Thoracic aorta (tissue), 2 donors: ENCODE measurements at places on chromosomes 2 and 18. TPM values are rescaled to one million over a fixed set of nuclear protein-coding genes. Genes with fewer than 3 reads are reported as not detected.

DNA sequence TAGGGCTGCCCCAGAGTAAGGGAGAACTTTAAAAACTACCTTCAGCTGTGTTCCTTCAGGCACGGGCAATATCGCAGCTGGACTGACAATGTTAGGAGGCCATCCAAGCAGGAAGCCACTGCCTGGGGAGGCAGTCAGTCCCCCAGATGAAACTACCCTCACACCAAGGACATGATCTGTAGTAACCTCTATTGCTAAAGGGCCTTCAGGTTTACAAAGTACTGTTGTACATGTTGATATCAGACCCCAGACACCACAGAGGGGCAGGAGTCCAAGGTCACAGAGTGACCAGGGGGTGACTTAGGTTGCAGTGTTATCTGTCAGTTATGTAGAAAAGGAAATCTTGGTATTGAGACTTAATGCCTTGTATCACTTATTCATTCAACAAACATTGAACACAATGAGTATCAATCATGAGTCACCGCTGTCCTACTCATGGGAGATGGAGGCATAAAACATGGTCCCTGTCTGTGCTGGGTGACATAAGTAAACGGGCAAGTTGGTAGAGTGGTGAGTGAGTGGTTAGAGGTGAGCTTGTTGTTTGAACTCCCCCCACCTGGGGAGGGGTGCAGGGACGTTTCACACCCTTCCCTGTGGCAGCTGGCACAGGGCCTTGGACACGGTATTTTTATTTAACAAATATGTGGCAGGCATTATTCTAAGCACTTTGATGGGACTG is 7.1 kb downstream of the CABLES1 start:
- H3K4me1 ChIP-seq: peaks cover 71% of the 10 kb centered on the region
- H3K36me3 ChIP-seq: no peaks in the 10 kb centered on the region
- no peak overlapping the region for H3K4me3 ChIP-seq
- H3K27me3 ChIP-seq: no peaks in the 10 kb centered on the region

DNA sequence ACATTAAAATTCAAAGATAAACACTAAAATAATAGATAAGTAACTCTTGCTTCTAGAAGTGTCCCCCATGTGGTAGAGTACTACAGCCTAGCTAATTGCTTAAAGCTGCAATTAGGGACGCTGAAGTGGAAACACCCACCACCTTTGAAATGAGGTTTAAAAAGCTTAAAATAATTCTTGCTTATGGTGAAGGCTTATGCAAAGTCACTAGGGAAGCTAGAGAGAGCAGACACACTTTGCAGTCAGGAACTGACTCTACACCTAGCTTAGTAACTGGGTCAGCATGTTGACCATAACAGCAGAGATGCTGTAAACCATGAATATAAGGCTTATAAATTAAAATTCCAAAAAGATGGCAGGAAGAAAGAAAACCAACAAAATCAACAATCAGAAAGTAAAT is 65.4 kb upstream of the DSG1 start:
- no peak for DNase-seq
- H3K4me1 ChIP-seq: peaks cover 8% of the 10 kb centered on the region
- no peak overlapping the region for H3K27ac ChIP-seq
- H3K4me3 ChIP-seq: no peak overlapping the region
- H3K36me3 ChIP-seq: no peaks in the 10 kb centered on the region

Gene G6PC2
- total RNA-seq: not detected

DNA sequence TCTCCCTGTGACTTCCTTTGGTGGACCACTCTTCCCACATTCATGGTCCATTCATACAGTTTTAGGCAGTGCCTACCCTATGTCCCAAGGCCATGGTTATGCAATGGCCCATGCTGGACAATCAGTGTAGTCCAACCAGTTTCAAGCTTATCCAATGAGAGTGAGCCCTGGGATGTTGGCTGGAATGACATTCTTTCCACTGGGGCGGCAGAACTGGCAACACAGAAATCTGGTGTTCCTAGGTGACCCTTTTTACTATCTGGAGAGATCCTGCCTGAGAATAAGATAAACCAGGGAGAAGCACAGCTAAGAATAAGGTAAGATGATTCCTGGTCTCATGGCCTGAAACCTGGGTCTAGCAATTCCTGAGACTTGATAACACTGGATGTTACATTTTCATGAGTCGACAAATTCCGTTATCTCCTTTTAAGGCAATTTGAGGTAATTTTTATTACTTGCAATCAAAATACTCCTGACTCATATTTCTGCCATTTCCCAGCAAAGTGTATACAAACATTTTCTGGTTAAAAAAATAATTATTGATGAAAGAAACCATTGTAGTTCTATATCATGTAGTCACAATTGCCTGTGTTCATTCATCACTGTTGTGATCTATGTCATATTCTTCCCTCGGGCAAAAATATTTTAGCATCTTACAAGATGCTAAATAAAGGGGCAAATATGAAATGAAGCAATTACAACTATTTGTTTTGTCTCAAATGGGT is 271.5 kb upstream of the LYPD1 start:
- no peak overlapping the region for H3K4me3 ChIP-seq
- DNase-seq: no peak
- H3K27me3 ChIP-seq: no peaks in the 10 kb centered on the region
- H3K36me3 ChIP-seq: no peaks in the 10 kb centered on the region
- no peaks in the 10 kb centered on the region for H3K4me1 ChIP-seq

Gene PAX8
- 10.3 TPM for total RNA-seq

DNA sequence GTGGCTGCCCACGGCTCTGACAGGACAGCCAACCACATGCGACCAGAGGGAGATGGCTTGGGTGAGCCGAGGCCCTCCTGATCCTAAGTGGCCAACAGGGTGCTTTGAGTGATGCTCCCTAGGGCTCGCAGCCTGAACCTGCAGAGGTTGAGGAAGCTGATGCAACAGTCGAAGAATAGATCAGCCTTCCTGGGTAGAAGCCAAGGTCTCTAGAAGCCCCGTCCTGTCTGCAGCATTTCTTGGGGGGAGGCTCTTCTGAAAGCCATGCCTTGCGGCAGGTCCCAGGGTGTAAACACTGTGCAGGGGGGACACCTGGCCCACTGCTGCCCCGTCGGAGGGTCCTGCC is 136.4 kb downstream of the HDAC4 start:
- no peak for DNase-seq
- H3K4me1 ChIP-seq: peaks cover 33% of the 10 kb centered on the region
- H3K27me3 ChIP-seq: no peaks in the 10 kb centered on the region
- no peak overlapping the region for H3K4me3 ChIP-seq
- H3K27ac ChIP-seq: peak overlapping the region; percentile 89

GRCh38 chr2:65700720-65701119 is 268.3 kb upstream of the SPRED2 start:
- H3K4me3 ChIP-seq: no peak overlapping the region
- H3K36me3 ChIP-seq: no peaks in the 10 kb centered on the region
- no peaks in the 10 kb centered on the region for H3K27me3 ChIP-seq
- DNase-seq: no peak
